ENCODE measurements at places on chromosomes 2 and 18. TPM values are rescaled to one million over a fixed set of nuclear protein-coding genes. Genes with fewer than 3 reads are reported as not detected.
A peak's percentile ranks its signal among the peaks of the same experiment; 100 is the strongest.

DNA sequence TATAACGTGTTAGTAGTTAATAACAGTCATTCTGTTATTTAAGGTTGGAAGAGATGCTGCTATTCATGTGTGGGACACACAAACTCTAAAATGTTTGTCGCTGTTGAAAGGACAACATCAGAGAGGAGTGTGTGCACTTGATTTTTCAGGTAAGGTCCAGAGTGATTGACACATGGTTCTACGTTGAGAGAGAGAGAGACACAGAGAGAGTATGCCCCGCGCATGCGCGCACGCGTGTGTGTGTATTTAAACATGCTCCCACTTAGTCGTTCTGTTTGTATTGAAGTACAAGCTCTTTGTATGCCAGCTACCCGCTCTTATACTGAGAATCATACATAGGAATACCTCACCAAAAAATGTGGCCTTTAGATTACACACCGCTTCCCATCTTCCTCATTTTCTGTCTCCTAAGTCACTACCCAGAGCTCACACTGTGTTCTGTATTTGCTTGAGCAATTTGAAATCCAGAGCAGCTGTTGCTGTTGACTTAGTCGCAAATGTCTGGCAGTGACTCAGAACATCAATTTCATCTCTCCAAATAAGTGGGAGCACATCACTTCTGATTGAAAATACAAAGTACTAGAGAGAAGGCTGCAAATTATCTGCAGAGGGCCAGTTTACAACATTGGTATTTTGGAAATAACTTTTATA is 148.1 kb downstream of the EML6 start:
- no peak overlapping the region for H3K27ac ChIP-seq
- no peak for DNase-seq
- H3K4me1 ChIP-seq, result no peaks in the 10 kb centered on the region

- H3K27me3 ChIP-seq, result no peaks in the 10 kb centered on the region
- H3K4me3 ChIP-seq, result no peak overlapping the region
- H3K36me3 ChIP-seq, result no peaks in the 10 kb centered on the region
- no peak for DNase-seq
- H3K4me1 ChIP-seq, result peaks cover 4% of the 10 kb centered on the region
These were observed 479.2 kb upstream of the ACVR2A start for GRCh38 chr2:147365622-147366021.

DNA sequence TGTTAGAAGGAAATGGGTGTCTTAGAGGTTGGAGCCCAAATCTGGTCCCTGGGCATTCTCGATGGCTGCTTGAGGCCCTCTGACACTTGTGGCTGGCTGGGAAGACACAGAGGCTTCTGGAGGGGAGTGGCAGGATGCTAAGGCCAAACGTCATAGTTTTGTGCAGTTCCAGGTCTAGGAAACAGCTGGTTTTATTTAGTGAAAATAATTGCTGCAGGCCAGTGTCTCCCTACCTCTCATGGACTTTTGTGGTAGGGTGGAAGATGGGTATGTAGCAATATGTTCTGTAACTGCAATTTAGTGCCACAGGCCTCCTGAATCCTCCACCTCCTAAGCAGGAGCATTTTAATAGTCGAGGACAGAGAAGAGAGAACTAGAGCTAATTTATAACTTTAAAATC is 32.2 kb upstream of the SPRED2 start:
- H3K4me3 ChIP-seq, result no peak overlapping the region
- H3K27me3 ChIP-seq, result no peaks in the 10 kb centered on the region
- no peak overlapping the region for H3K27ac ChIP-seq
- no peaks in the 10 kb centered on the region for H3K4me1 ChIP-seq
- DNase-seq, result no peak
- H3K36me3 ChIP-seq, result no peaks in the 10 kb centered on the region

DNA sequence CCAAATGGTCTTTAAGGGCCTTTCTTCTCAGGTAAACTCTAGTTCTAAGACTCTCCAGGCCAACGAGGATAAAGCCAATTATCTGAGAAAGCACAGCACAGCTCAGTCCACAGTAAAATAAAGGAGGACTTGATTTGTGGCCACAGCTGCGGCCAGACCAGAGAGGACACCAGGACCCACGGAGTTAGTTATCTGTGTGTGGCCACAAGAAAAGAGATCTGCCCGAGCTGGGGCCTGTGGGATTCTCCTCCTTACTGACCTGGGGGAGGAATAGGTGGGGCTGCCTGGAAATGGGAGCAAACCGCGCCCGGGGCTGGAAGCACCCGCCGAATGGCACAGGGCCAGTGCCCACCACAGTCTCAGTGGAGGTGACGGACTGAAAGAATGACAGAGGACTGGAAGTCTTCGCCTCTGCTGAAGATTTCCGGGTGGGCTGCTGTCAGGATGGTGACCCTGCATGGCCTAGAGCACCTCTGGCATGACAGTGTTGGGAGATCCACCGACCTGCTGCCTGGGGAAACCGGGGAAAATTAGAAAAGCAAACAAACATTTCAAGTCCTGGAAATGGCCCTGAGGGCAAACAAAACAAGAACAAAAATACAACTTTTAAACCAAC is 13.3 kb downstream of the PROC start:
- H3K36me3 ChIP-seq, result no peaks in the 10 kb centered on the region
- no peaks in the 10 kb centered on the region for H3K4me1 ChIP-seq
- no peak overlapping the region for H3K27ac ChIP-seq

CYB5A gene
- total RNA-seq, result 70.3 TPM

DNA sequence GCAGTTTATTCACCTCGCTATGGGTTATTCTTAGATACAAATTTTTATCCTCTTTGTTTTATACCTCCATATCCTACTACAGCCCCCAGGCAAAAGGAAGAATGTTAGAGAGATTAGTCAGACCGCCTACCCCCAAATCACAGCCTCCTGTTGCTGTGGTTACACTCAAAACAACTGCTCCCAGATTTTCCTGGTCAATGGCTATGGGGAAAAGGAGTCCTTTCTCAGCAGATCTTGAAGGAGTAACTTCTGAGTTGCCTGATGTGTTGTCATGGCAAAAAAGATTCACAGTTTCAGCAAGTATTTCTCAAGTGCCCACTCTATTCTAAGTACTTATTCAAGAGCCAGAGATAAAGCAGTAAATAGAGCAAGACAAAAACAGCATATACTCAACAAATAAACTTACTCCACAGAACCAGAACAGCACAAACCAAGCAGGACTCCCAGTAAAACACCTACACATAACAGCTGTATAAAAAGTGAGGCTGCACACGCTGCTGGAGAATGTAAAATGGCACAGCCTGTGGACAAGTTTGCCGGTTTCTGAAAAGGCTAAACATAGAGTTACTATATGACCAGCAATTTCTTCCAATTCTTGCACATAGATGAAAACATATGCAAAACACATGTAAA is 104.8 kb downstream of the NOL10 start:
- H3K36me3 ChIP-seq, result peaks cover 17% of the 10 kb centered on the region
- no peaks in the 10 kb centered on the region for H3K4me1 ChIP-seq
- no peak overlapping the region for H3K4me3 ChIP-seq

DNA sequence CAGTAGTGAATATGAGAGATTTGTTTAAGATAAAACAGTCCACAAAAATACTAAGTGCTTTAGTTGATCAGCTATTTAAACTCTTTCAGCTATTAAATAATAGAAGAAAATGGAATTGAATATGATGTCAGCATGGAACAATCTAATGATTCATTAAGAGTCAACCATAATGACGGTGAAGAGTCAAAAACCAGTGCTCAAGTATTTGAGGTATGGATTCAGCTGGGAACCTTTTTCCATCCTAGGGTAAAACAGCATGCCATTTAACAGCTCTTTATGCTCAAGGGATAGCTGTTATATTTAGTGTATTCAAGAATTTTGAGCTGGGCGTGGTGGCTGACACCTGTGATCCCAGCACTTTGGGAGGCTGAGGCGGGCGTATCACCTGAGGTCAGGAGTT is 29.7 kb downstream of the CARF start:
- no peak for DNase-seq
- no peak overlapping the region for H3K27ac ChIP-seq
- no peak overlapping the region for H3K4me3 ChIP-seq
- no peaks in the 10 kb centered on the region for H3K36me3 ChIP-seq

VWC2L gene
- not detected for total RNA-seq

- no peaks in the 10 kb centered on the region for H3K36me3 ChIP-seq
- H3K27ac ChIP-seq, result no peak overlapping the region
- DNase-seq, result peak; percentile 25
- H3K4me1 ChIP-seq, result peaks cover 6% of the 10 kb centered on the region
- H3K4me3 ChIP-seq, result no peak overlapping the region
- no peaks in the 10 kb centered on the region for H3K27me3 ChIP-seq
These were observed 1.8 kb downstream of the PRLH start for GRCh38 chr2:237568121-237568660.

ARHGAP15 gene
- 41.3 TPM for total RNA-seq

- H3K27me3 ChIP-seq, result no peaks in the 10 kb centered on the region
- H3K27ac ChIP-seq, result no peak overlapping the region
- no peak for DNase-seq
These were observed 92.9 kb upstream of the ZSWIM2 start for GRCh38 chr2:186941853-186942252.

GRCh38 chr18:79987566-79987965 is 797 bp downstream of the TXNL4A start:
- no peaks in the 10 kb centered on the region for H3K27me3 ChIP-seq
- no peak for DNase-seq
- peaks cover 49% of the 10 kb centered on the region for H3K4me1 ChIP-seq
- peaks cover 10% of the 10 kb centered on the region for H3K36me3 ChIP-seq
- peak overlapping the region; percentile 88 for H3K4me3 ChIP-seq
- peak overlapping the region; percentile 96 for H3K27ac ChIP-seq

DNA sequence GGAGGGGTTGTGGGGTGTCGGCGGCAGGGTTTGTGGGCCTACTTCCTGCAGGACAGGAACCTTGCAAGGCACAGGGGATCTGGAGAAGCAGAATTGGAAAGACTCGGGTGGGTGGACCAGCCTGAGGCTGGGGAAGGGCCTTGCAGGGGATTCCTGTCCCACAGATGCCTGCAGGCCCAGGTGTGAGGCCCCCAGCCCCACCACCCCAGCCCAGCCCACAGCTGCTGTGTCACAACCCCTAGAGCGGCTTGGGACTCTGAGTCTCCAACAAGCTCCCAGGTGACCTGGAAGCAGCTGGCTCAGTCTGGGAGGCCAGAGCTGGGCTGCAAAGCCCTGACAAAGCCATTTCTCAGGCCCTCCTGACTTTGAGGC is 93.1 kb downstream of the ZFP36L2 start:
- H3K4me3 ChIP-seq, result peak overlapping the region; percentile 10
- H3K36me3 ChIP-seq, result no peaks in the 10 kb centered on the region
- no peaks in the 10 kb centered on the region for H3K27me3 ChIP-seq
- H3K4me1 ChIP-seq, result peaks cover 100% of the 10 kb centered on the region
- peak overlapping the region; percentile 71 for H3K27ac ChIP-seq
- no peak for DNase-seq

NT5C1B gene
- total RNA-seq, result not detected

GRCh38 chr2:200930947-200931626 is 32.4 kb downstream of the ORC2 start:
- no peak for DNase-seq
- no peaks in the 10 kb centered on the region for H3K27me3 ChIP-seq
- no peak overlapping the region for H3K4me3 ChIP-seq
- H3K36me3 ChIP-seq, result peaks cover 17% of the 10 kb centered on the region
- H3K4me1 ChIP-seq, result no peaks in the 10 kb centered on the region

- no peak overlapping the region for H3K4me3 ChIP-seq
- no peak for DNase-seq
- H3K27ac ChIP-seq, result no peak overlapping the region
- H3K36me3 ChIP-seq, result no peaks in the 10 kb centered on the region
- no peaks in the 10 kb centered on the region for H3K4me1 ChIP-seq
These were observed 110.0 kb upstream of the STPG4 start for GRCh38 chr2:47265158-47265557.

GRCh38 chr2:25252291-25253152 is 84.1 kb upstream of the POMC start:
- peaks cover 7% of the 10 kb centered on the region for H3K36me3 ChIP-seq
- no peak overlapping the region for H3K27ac ChIP-seq
- DNase-seq, result peak; percentile 43
- peak overlapping the region; percentile 26 for H3K4me3 ChIP-seq
- H3K27me3 ChIP-seq, result no peaks in the 10 kb centered on the region

GAREM1 gene
- total RNA-seq, result not detected

DNA sequence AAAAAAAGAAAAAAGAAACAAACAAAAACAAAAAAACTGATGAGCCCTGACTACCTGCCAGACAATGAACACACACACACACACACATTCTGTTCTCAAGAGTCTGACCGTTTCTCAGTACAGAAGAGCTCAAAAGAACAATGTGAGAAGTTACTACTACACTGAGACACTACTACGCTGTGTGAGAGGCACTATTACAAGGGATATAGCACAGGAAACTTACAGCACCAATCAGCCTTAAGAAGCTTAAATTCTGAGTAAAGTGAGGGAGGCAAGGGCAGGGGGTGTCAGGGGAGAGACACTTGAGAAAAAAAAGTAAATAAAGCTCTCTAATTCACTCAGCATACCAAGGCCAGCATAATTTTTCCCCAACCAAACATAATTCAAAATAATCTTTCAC is 32.5 kb downstream of the WDR33 start:
- no peaks in the 10 kb centered on the region for H3K36me3 ChIP-seq
- no peak for DNase-seq
- no peaks in the 10 kb centered on the region for H3K27me3 ChIP-seq
- peaks cover 12% of the 10 kb centered on the region for H3K4me1 ChIP-seq
- H3K27ac ChIP-seq, result no peak overlapping the region
- no peak overlapping the region for H3K4me3 ChIP-seq

- no peak overlapping the region for H3K4me3 ChIP-seq
- DNase-seq, result no peak
These were observed 272.9 kb downstream of the TGIF1 start for GRCh38 chr18:3722649-3723433.

DNA sequence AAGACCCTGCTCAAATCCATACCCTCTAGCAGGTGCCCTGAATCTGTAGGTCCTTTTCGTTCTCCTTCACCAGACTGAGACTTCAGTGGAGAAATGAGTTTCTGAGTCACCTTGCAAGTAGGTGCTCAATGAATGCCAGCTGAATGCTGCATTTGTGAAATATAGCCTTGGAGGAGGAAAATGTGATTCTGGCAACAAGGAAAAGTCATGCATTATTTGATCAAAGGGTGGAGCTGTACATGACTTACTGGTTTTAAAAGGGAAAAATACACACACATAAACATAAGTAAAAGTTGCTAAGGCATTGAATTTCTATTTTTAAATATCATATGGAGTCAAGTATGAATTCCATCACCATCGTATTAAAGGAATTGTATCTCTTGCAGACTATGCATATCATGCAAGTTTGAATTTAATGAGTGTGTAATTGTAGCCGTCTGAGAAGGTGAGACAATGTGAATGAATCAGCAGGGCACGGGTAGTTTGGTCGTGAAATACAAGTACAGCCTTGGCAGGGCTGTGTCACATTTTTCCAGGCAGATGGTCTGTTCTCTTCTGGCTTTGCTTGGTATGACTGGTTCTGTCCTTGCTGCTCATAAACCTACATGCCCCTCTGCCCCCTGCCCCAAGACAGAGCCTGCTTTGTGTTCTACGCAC is 160.8 kb downstream of the COL6A3 start:
- no peak overlapping the region for H3K27ac ChIP-seq
- no peaks in the 10 kb centered on the region for H3K36me3 ChIP-seq
- H3K27me3 ChIP-seq, result peaks cover 7% of the 10 kb centered on the region
- DNase-seq, result no peak

DOCK10 gene
- 138 TPM for total RNA-seq

GRCh38 chr18:23539911-23540525 is 36.7 kb downstream of the RMC1 start:
- no peak overlapping the region for H3K4me3 ChIP-seq
- no peak for DNase-seq
- no peak overlapping the region for H3K27ac ChIP-seq
- no peaks in the 10 kb centered on the region for H3K27me3 ChIP-seq
- peaks cover 30% of the 10 kb centered on the region for H3K4me1 ChIP-seq

- H3K4me1 ChIP-seq, result peaks cover 18% of the 10 kb centered on the region
- peak overlapping the region; percentile 78 for H3K27ac ChIP-seq
- DNase-seq, result no peak
These were observed 1.1 kb upstream of the SPAST start for GRCh38 chr2:32061973-32062861.

ABCG8 gene
- not detected for total RNA-seq

GRB14 gene
- total RNA-seq, result not detected

Measured in CD8-positive, alpha-beta memory T cell (primary cell).